NCI-H526 (cell line): ENCODE measurements at places on chromosomes 6 and 20.

DNA sequence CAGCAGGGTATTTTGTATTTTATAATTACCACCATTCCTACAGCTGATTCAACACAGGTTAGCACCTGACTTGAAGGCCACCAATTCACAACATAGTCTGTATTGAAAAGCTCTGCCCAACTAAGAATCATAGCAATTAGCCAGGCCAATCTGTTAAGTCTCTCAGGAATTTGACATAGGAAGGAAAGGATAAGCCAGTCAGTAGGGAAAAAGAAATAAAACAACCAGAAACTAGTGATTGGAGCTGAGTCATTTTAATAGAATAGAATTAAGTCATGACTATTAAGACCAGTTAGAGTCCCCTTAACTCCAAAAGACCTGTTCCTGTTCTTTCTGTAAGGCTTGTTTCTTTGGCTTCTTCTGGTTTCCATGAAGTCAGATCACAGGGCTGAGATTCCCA is 8.1 kb downstream of the RANBP9 start:
- DNase-seq: no peak

DNA sequence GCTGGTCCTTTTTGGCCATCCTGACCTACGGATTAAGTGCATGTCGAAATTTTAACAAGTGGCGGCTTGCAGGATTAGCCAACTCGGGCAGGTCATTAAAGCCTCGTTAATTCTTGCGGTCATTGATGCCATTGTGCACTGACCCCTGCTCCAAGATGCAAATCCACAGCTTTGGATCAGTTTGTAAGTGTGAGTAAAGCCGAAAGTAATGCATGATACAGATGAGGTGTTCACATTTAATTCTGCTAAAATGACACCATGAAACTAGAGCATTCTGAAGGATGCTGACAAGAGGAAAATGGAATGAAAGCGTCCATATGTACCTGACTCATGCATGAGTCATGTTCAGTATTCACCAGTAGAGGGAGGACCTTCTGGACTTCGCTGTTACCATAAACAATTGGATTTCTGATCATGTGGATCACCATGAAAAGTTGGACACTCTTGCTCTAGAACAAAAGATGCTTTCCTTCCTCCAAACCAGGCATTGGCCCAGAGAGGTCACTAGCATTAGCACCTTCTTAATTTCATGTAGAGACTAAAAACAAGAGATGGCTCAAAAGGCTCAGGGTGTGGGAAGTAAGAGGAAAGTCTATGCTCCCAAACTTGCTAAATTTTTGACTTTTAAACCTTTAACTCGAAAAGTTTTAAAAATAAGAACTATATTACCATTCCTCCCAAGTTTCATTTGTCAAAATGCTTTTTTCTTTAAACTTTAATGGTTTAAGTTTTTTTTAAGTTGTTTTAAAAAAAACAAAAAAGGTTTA is 48.0 kb downstream of the MUC22 start:
- no peak for DNase-seq

GRCh38 chr6:143755301-143755744 is 77.6 kb downstream of the PHACTR2 start:
- DNase-seq: no peak

DNA sequence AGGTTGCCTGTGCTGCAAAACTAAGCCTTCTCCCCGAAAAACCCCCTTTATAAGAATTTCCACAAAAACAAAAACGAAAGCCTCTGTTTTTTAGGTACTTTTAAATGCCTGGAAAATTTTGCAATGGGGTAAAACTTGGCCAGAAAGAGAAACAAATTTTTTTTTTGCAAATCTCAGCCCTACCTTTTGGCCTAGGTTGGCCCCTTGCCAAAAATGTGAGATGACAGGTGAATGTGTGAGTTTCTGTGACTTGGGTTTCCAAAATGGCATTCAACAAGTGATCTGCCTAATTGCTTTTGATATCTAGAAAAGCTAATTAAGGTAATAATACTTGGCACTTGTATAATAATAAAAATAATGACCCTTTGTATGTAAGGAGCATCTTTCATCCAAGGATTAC is 48.4 kb downstream of the MAFB start:
- no peak for DNase-seq

DNA sequence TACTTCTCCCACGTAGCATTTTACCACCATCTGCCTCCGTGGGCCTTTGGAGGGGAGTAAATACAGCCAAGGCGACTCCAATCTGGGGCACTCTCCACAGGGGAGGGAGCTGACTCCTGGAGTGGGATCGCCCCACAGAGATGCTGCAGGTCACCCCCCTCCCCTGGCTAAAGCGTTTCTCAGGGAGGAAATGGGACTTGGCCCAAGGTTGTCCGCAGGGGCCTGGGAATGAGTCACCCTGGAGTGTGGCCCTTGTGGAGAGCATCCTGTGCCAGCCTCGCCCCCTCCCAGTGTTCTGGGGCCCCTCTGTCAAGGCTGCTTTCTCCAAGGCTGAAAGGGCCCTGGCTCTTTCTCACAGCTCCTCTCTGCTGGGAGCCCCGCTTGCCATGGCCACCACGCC is 84.5 kb upstream of the QKI start:
- no peak for DNase-seq

DNA sequence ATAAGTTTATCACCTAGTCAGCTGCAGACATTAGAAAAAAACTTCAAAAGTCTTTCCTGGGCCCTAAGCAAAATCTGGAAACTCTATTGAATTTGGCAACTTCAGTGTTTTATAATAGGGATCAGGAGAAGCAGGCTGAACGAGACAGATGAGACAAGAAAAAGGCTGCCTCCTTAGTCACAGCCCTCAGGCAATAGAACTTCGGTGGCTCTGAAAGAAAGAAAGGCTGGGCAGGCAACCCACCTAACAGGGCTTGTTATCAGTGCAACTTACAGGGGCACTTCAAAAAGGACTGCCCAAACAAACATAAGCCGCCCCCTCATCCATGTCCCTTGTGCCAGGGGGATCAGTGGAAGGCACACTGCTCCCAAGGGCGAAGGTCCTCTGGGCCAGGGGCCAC is 657.9 kb upstream of the HS3ST5 start:
- DNase-seq: no peak
